ENCODE measurements at places on chromosomes 5 and 9. TPM values are rescaled to one million over a fixed set of nuclear protein-coding genes. Genes with fewer than 3 reads are reported as not detected.

Gene AK1
- 22.6 TPM for total RNA-seq

Gene C1QTNF2
- total RNA-seq, result not detected

Gene C5orf58
- total RNA-seq, result not detected

Gene GABRA1
- total RNA-seq, result not detected

Gene IFNA21
- not detected for total RNA-seq

Gene SV2C
- total RNA-seq, result not detected

Gene SLC4A9
- total RNA-seq, result 2.6 TPM

Gene NR5A1
- total RNA-seq, result not detected

Gene GALNT10
- total RNA-seq, result 16.3 TPM

Gene GRIN3A
- not detected for total RNA-seq

Gene SLCO6A1
- not detected for total RNA-seq

Gene NUDT12
- total RNA-seq, result not detected

Gene SPINK5
- not detected for total RNA-seq

Gene GABRA6
- not detected for total RNA-seq

Gene SPATA31A3
- not detected for total RNA-seq

Gene SPATA9
- total RNA-seq, result not detected

GRCh38 chr9:92506184-92506857, 24.0 kb upstream of the ASPN start:
- DNase-seq, result no peak

GRCh38 chr9:126869368-126869767, 8.9 kb downstream of the ZBTB34 start:
- DNase-seq, result no peak

DNA sequence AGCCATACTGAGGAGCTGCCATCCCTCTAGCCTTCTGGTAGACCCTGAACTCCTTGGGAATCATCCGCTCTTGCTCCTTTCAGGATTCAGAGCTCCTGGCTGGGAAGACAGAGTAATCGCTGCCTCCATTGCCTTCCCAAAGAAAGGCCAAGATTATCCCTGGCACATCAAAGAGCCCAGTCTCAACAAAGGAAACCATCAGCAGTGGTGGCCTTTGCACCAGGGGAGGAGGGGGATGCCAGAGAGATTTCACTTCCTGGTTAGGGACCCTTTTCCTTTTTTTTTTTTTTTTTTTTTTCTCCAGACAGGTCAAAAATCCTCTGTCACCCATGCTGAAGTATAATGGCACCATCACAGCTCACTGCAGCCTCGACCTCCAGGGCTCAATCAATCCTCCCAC, 16.0 kb upstream of the ERGIC1 start:
- DNase-seq, result no peak

DNA sequence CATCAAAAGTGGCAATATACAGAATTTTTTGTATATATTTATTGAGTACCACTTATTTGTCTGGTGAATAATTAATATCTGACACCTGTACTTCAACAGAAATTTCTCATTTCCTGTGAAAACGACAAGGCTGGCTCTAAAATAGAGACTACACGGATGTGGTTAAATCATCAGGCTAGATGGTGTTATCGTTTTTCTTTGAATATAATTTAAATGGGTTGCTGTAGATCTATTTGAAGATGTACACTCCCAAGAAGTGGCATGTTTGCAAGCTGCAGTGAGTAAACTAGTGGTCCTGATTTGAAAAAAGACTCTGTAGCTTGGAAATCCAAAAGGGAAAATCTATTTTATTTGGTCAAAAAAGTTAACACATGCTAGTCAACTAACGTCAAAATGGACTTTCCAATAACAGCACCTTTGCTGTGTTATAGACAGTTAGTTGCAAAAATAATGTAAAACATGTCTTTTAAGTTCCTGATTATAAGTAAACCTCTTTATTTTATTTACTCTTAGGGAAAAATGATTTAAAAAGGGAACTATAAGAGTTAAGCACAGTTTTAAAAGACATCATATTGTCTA, 13.8 kb downstream of the ST8SIA4 start:
- DNase-seq, result peak; percentile 89

DNA sequence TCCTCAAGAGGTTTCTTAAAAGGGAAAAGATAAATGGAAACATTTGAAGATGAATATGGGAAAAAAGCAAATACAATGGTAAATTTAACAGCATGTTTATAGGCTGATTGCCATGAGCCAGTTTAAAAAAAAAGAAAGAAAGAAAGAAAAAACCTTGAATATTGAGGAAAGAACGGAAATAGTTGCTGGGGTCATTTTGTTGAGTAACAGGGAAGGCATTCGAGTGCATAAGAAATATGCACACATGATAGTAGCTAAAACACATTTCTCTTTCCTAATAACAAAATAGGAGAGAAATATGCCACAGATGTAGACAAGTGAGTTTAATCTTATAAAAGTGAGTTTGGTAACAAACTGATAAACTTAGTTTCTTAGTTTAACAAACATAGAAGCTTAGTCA, 864.6 kb upstream of the ACO1 start:
- DNase-seq, result no peak

DNA sequence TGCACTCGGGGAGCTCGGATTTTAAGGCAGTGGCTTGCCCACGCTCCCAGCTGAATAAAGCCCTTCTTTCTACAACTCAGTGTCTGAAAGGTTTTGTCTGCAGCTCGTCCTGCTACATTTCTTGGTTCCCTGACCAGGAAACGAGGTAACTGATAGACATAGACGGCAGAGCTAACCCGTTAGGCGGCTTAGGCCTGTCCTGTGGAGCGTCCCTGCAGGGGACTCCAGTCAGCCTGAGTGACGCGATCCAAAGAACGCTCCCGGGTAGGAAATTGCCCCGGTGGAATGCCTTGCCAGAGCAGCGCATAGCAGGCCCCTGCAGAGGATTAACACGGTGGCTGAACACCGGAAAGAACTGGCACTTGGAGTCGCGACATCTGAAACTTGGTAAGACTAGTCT, 1.8 kb upstream of the SELENOP start:
- DNase-seq, result no peak

DNA sequence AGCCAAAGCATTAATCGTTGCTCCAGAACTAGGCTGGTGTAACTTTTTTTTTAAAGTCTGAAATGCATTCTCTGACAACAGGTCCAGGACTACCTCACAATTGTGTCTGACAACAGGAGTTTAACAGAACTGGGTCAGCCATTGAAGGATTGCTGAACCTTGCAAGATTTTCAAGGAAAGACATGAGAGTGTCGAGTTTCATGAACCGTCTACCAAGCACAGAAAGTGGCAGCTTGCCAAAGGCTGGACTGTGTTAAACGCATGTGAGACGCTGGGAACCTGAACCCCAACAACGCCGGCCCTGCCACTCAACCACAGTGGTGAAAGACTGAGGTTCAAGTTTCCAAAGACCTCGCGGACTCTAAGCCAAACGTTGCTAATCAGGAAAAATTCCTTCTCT, 79.1 kb downstream of the LHFPL2 start:
- DNase-seq, result no peak

DNA sequence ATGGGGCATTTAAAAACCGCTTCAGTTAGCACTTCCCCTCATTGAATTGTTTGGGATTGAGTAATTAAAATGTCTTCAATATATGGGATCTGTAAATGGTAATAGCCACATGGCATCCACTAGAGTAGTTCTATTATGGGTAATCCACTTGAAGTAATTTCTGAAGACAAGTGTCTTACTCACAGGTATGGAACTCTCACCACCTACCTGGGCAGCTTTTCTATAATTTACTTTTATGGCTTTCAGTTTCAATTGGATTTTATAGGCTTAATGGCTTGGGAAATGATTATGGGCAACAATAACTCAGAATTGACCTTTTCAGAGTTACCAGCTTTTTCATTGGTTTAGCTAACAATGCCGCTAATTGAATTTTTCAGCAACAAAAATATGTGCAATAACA, 597.9 kb downstream of the PTPRD start:
- no peak for DNase-seq

- DNase-seq, result no peak
Measured at GRCh38 chr5:79183011-79183410, 52.9 kb upstream of the JMY start.

GRCh38 chr5:58475404-58475803, 15.5 kb upstream of the PLK2 start:
- DNase-seq, result no peak

GRCh38 chr5:132635873-132636272, 22.1 kb upstream of the IL13 start:
- DNase-seq, result no peak

GRCh38 chr9:137459152-137459600, at the start of gene NSMF:
Gene NSMF, minus strand, starts transcription at chr9:137459334. Its CDS starts 232 bp downstream, at chr9:137459102.
- DNase-seq, result peak; percentile 94

DNA sequence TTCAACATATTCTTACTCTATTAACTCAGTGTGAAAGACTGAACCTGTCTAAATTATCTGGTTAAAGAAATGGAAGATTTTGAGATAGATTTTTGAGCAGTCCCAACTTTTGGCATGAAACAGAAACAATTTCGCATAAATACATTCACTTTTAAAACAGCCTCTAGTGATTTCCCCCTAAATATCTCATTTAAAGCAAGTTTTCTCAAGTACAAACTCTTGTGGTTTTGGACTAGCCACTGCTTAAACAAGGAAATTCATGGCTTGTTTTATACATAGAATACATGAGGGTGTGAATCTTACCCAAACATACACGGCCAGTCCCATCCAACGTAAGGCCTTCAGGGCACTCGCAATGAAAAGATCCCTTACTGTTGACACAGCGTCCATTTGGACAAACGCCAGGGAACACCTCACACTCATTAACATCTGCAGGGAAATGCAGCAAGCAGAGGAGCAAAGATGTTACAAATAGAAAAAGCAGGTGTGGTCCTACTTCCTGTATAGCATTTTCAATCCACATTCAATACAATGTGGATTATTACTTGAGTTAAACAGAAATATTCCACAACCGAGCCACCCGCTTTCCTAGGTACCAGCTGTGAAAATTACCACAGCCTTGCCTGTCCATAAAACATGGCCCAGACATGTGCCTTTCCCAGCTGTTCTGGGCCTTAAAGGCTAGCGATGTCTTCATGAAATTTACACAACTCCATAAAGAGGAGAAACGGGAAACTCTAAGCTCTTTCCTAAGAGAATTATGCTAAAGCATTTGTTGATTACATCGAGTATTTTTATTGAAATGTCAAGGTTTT, 188.8 kb downstream of the FBN2 start:
- DNase-seq, result no peak

GRCh38 chr9:95509851-95510708, 6.7 kb downstream of the PTCH1 start:
- peak; percentile 18 for DNase-seq

DNA sequence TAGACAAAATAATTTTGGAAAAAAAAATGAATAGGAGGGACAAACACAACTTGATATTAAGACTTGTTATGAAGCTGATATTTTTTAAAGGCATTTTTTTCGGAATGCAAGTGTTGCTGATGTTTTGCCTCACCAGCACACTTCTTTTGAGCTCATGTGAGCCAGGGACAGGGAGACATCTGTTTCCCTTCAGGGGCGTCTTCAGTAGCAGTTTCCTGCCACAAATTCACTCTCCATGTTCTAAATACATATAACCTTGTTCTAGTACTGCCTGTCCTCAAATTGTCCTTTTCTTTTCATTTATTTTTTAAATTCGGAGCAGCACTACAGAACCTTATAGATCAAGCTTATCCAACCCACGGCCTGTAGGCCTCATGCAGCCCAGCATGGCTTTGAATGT, 316.0 kb upstream of the PAPPA start:
- DNase-seq, result no peak

DNA sequence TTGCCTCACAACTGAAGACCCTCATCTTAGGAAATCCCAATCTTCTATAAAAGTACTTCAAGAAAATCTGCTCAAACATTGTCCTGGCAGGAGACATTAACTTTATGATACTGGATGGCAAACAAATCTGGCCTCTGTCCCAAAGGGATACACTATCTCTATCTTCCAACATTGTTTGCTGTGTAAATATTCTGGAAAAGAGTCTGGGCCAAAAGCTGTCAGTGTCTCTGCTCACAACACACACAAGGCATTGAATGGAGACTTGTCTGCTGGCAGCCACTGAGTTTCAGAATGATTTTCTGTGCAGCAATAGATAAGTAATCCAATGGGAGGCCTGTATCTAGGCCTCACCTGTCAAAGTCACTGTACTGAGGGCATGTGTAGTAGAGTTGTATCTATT, 471.1 kb downstream of the DMAC1 start:
- DNase-seq, result no peak

DNA sequence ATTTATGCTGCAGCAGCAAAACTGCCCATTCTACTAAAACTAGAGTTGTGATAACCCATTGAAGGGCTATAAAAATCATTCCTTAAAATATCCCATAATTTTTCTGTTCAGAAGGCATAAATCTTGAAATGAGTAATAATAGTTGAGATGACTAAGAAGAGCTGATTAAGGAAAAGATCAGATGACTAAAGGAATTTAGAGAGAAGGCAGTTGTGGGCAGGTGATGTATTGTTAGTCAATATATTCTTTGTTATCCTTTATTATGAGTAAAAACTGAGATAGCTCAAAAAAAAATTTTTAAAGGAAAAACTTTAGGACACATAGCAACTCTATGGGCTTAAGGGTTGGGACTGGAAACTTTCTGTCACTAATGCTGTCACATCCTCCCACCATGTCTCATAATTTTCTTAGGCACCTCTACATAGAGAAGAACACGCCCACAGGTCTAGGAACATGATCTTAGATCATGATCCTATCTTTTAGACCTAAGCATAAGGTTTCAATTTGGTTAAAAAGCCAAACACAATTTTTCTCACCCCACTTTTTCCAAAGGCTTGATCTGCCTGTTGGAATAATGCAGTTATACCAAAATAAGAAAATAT, 597.5 kb upstream of the MEF2C start:
- no peak for DNase-seq

DNA sequence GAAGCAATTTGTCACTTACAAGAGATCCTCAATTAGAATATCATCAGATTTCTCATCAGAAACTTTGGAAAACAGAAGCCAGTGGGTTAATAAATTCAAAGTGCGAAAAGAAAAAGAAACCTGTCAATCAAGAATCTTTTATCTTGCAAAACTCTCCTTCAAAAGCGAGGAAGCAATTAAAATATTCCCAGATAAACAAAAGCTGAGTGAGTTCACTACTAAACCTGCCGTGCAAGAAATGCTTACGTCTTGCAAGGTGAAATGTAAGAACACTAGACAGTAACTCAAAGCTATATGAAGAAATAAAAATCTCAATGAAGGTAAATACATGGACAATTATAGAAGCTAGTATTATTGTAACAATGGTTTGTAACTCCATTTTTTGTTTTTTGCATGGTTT, 62.8 kb upstream of the IL33 start:
- DNase-seq, result no peak

DNA sequence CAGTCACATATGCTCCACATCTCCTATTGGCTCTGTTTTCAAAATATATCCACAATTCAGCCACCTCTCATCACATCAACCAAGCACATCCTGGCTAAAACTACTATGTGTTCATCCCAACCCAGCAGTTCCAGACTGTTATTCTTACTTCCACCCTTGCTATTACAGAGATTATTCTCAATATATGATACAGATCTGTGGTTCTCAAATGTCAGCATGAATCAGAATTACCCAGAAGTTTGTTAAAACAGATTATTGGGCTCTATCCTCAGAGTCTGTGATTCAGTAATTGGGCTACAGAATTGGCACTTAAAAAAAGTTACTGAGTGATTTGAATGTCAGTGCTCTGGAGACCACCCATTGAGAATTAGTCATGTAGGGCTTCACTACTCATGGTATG, 78.8 kb upstream of the IZUMO3 start:
- DNase-seq, result no peak

All from OCI-LY7 (cell line).